ENCODE measurements at places on chromosomes 1 and 21.

DNA sequence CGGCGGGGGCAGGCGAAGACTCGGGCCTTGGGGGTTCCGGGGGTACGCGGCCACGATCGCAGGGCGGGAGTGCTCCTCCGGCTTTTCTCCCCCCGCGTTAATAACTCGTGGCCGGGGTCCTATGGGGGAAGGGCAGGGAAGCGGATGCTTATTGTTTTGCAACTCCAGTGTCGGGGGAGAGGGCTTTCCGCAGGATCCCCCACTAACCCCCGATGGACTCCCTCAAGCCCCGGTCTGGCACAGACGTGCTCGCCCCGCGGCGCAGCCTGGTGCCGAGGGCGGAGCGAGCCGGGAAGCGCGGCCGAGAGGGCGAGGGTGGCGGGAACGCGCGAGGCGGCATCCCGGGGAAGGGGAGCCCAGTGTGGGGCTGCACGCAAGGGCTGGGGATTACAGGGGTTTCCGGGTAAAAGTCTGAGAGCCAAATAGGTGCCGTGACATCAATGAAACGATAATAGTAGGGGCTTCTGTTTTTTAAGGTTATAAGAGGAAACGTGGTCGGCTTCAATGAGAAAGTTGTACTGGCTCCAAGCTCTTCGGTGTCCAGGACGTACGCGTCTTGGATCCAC lies 772 bp downstream of the UCK2 start:
- peak; percentile 31 for DNase-seq

DNA sequence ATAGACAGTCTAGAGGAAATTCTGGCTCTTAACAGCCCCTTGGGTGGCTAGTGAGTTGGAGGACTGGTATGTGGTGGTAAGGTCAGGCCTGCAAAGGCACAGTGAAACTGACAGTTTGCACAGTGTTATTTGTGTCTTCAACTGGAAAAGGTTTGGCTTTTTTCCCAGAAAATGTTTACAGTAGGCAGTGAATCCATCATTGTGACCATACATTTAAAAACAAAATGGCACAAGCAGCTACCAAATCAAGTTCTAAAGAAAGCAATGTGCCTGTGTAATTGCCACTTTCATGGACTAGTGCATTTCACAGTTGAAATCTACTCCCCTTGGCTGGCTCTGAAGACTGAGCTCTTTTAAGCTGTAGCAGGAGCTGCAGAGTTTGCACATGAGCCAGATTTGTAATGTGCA lies 24.8 kb downstream of the ATPAF1 start:
- no peak for DNase-seq

DNA sequence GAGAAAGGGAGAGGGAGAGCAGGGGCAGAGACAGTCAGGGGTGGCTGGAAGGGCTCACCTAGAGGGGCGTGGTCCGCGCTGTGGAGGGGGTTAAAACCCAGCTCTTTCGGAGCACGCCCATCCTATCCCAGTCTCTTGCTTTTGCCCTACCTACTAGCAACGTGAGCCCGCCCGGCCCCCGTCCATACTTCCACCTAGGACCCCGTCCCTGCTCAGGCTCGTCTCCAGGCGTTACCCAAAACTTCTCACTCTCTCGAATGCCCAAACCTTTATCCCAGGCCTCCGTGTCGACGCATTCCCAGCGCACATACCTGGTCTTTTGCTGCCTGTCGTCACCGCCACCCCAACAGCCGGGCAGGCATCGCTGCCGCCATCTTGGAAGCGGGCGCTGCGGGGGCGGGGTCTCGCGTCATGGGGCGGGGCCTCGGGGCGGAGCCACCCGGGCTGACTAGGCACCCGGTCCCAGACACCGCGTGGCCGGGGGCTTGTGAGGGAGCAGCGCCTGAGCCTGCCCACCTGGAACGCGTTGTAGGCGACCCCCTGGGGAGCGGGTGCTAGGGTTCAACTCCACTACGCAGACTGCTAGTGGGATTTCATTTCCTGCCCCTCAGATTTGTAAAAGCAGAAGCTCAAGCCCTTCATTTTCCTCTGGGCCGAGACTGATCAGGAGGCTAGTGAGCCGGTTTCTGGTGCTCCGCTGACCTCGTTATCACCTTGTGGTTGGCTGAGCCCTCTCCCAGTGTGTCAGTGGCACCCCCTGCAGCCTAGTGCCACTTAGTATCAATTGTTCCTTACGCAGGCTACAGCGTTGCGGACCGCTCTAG lies at the start of gene B4GALT3:
Gene B4GALT3, minus strand, starts transcription at position 396 of the 824 bp plus-strand sequence. CDS start 1,447 bp downstream, outside the sequence.
- DNase-seq: peak; percentile 93

DNA sequence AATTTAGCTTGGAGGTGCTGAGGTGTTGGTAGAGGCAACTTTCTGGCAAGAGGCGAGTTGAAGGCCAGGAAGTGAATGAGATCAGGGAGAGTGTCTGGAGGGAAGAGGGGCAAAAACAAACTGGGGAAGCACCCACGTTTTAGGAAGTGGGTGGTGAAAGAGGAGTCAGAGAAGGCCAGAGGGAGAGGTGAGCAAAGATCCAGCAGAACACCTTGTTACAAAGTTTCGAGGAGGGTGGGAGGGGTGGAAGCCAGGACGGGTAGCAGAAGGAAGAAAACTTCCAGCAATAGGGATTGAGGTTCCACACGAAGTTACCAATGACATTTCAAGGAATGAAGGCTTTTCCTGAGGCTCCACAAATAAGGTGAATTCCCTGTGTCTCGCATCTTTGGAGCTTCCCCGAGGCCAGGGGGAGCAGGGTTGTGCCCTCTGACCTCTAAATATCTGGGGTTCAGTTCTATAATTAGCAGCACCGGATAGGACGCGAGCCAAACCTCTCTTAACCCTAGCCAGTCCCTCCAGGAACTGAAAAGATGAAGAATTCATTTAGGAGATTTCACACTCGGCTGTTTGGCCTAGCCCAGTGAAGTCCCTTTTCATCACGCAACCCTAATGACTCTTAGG lies 578 bp upstream of the SESN2 start:
- no peak for DNase-seq

DNA sequence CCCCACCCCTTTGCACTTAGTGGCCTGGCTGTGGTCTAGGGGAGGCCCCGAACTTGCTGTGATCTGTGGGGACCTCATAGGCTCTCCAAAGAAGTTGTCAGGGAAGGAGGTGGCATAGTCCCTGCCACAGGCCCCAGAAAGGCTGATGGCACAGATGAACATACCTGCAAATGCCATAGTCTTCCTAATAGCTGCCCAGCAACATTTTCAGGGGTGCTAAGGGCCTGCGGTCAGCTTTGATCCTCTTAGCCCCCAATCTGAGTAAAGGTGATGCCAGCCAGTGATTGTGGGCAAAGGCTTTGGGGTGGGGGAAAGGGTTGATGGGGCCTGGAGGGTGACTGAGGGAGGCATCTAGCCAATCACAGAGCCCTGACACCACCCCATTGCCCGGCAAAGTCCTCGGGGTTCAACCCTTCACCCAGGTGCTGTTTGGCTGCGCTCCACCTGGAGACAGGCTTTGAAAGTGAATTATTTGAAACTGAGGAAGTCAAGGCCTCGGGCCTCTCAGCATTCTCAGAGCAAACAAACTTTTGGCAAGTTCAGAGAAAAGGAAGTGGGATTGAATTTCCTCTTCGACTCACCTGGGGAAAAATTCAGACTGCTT lies 35.8 kb downstream of the PAX7 start:
- DNase-seq: no peak

DNA sequence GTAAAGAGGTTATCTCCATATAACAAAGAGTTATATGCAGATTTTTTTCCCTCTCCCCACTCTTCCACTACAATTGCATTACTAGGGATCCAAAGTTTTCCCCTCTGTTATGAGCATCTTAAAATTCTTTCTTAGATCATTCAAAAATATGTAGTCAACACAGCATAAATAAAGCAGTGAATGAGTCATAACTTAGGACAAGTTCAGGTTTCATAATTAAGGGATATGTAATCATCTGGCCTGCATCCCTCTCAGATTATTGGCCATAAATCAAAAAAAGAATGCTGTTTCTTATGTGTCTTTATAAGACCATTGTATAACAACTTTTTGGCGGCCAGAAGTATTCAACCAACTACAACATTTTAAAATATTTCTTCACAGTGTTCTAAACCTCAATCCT lies 1526.1 kb downstream of the KCNT2 start:
- no peak for DNase-seq

DNA sequence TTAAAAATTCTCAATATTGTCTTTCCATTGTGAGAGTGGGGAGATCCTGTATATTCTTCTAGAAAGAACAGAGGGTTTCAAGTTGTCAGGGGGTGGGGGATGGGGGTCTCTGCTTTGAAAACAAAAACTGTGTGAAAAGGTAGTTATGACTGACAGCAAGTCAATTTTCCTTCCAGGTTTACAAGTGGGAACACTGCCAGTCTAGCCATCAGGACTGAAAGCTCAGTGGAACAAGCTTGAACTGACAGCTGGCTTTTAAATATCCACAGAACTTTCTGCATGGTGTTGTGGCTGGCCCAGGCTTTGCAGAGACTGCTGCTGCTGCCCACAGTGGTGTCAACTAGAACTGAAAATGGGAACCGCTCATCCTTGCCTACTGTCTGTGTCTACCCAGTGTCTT lies 162.6 kb downstream of the TNR start:
- no peak for DNase-seq

GRCh38 chr1:65946376-65946775 lies 153.7 kb downstream of the PDE4B start:
- no peak for DNase-seq

DNA sequence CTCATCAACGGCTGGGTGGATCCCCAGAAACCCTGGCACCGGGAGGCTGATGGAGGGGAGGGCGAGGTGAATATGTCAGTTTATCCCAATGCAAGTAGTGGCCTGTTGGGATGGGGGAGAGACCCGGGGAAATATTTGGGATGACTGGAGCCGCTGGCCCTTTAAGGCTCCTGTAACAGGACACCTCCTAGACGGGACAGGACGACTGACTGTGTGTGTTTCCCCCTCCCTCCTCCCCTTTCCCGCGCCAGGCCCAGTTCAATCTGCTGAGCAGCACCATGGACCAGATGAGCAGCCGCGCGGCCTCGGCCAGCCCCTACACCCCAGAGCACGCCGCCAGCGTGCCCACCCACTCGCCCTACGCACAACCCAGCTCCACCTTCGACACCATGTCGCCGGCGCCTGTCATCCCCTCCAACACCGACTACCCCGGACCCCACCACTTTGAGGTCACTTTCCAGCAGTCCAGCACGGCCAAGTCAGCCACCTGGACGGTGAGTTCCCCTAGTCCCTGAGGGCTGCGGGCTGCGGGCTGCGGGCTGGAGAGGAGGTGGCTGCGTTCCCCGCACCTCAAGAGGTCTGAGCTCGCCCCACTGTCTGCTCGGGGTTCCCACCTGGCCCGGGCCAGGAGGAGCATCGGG lies 44.8 kb upstream of the CCDC27 start:
- DNase-seq: no peak
